ENCODE measurements at places on chromosomes 5 and 9.

DNA sequence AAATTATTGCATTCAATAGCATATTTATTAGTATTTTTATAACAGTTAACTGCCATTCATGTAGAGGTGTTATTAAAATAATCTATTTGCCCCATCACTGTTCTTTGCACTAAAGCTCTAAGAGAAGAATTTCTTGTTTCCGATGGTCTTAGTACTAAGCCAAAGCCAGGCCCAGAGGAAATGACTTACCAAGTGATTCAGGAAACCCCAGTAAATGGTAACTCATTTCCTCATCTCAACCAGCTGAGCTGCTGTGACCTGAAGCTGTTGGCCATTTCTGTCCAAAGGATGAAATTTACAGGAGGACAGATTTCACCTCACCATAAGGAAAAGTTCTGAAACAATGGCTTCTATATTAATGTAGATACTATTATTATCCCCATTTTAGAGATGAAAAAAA lies 117.0 kb downstream of the PIK3R1 start:
- DNase-seq = no peak

DNA sequence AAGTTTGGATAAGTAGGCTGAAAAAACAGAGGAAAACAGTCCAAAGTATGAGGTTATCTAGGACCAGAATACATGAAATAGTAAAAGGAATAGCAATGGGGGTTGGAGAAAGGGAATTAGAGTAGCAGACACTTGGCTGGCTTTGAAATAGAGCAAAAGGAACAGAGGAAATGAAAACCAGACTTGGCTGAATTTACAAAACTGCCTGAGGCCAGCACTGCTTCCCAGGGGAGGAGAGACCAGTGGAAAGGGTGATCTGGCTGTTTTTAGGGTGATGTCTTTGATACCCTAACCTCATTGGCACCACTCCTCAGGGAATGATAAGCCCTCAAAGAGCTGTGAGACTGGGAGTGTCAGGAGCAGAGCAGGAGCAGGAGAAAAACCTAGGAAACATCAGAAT lies 413.4 kb upstream of the SLC30A5 start:
- no peak for DNase-seq

GRCh38 chr5:174118823-174119467 lies 73.4 kb downstream of the NSG2 start:
- no peak for DNase-seq

DNA sequence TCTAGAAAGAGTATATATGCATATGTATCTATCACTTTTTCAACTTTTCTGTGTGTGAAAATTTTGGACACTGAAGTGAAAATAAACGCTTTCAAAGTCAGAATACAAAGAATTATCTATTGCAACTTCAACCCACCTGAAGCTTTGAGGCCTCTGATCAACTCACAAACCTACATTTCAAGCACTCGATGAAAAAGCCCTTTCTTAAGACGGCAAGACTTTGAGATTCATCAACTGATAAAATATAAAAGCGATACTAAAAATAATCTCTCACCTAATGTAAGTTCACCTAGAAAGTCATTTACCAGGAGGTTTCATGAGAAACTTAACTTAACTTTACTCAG lies 1.2 kb downstream of the GOLPH3 start:
- no peak for DNase-seq

DNA sequence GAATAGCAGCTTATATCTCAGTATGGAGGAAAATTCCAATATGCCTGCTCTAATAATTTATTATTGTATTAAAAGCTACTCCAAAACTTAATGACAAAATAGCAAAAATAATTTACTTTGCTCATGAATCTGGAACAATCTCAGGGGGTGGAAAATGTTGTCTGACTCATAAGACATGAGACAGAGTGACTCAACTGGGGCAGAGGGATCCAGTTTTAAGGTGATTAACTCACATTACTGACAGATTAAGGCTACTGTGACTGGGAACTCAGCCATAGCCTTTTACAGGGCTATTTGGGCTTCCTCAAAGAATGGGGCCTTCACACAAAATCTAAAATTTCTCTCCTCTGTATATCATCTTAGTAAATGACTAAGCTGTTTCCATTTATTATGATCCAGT lies 1172.9 kb downstream of the CDH12 start:
- no peak for DNase-seq

DNA sequence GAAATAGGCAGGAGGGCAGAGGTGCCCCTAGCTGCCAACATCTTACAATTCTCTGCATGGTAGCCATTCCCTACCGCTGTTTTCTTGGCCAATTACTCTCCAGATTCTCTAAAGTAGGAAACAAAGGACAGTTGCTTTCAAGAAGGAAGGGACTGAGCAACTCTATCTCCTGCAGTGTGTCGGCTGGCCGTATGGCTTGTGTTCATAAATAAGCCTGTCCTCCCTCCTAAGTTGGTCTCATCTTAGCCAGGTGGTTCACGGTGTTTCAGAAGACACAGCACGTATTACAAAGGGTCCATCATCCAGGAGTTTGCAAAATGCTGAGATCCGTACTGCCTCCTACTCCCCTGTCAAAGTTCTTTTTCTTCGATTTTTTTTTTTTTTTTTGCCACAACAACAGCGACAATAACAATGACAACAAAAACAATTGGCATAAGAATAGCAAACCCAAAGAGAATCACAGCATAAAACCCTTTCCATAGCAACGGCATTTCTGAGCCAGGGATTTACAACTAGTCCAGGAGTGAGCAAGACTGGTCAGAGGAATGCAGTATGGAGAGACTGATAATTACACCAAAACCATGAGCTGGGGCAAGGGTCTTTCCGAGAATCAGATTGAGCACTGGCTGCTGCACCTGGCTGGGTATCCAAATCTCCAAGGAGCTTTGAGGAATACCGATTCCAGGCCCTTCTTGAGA lies 212.8 kb downstream of the SLIT3 start:
- no peak for DNase-seq

- no peak for DNase-seq
These were observed 1029.6 kb downstream of the CDH12 start for GRCh38 chr5:21823588-21823987.

GRCh38 chr9:122498883-122499288 lies 11.7 kb upstream of the OR1J2 start:
- no peak for DNase-seq

GRCh38 chr9:136655536-136656182 lies 7.1 kb upstream of the EGFL7 start:
- no peak for DNase-seq

- no peak for DNase-seq
These were observed 80.9 kb upstream of the CPEB4 start for GRCh38 chr5:173807181-173807655.

DNA sequence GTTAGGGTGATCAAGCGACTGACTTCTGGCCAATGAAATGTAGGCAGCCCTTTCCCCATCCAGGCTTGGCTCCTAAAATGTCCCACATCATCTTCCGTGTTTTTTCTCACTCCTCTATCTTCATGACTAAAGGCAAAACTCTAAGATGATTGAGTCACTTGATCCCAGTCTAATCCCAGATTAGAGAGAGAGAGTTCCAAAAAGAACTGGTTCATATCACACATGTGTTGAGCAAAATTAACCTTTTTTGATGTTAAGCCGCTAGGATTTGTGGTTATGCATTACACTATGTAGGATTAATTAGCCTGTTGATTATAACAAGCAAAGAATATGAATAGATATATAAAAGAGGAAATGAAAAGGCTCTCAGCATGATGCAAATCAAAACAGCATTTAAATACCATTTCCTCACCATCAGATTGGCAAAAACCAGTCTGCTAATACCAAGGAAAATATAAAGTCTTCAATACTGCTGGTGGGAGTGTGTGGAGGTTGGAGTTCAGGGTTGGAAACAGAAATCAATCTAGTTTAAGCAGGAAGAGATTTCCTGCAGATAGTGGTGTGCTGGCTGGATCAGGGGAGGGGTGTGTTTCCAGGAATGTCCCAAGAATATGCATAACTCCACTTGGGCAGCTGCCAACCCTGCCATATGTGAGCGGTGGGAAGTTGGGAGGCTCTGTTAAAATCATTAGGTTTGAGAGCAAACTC lies 187.6 kb upstream of the S1PR3 start:
- no peak for DNase-seq

- DNase-seq = no peak
These were observed 246.5 kb downstream of the PCSK5 start for GRCh38 chr9:76136986-76137385.

GRCh38 chr9:24625097-24625496 lies 79.4 kb upstream of the IZUMO3 start:
- no peak for DNase-seq

- DNase-seq = no peak
These were observed 71.2 kb downstream of the ANKRD55 start for GRCh38 chr5:56161927-56162326.

DNA sequence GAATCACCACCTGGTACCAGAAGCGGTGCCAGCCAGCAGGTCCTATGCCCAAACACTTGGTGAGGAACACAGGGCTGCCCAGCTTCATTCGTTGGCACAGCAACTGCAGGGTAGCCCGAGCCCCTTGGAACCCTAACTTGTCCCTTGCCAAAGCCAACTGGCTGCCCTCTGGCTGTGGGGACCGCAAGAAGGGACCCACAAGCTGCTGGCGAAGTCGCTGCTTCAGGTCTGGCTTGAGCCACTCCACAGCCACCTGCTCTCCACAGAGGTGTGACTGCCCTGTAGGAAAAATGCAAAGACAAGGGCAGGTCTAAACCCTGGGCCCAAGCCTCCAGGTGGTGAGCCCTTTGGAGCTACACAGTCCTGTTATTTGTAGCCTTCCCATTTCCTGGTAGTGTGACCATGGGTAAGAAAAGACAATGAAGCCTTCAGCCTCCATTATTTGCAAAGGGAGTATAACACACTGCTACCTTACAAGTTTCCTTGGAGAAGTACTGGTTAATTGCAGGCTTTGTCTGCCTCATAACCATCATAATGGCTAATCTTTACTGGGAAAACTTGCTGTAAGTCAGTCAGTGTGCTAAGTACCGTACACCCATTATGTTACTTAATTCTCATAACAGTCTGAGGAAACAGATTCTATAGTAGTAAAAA lies 1.8 kb downstream of the DND1 start:
- DNase-seq = no peak

- DNase-seq = no peak
These were observed 533.9 kb downstream of the TLR4 start for GRCh38 chr9:118238139-118238538.

DNA sequence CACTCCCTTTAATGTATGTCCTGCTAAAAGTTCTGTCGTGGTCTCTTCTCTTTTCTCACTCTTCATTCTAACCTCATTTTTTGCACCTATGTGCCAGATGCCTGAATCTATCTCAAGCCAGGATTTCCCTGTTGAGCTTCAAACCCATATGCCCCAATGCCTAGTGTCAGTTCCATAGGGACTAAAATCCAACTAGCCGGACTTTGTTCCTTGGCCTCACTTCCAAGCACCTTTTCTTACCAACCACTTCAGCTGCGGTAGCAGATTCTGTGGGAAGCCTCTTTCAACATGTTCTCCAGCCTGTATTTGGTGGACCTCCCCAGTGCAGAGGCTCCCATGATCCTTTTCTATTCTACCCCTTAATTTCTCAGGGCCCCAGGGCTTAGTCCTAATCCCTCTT lies 17.5 kb downstream of the C9orf57 start:
- DNase-seq = no peak

DNA sequence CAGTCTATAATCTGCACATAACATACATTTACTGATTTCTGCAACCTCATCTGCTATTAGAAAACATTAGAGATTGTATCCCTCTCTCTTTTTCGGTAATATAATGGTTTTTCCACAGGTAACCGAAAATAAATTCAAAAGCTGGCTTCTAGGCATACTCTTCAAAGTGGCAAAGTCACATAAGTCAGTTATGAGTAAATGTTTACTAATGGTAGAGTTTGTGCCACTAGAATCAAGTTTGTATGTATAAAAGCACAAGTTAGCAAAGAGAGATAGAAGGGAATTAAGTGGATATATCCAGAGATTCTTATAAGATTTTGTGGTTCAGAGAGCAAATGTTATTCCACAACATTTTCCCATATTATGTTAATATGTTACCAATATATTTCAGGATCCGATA lies 86.9 kb downstream of the MYO10 start:
- DNase-seq = no peak

DNA sequence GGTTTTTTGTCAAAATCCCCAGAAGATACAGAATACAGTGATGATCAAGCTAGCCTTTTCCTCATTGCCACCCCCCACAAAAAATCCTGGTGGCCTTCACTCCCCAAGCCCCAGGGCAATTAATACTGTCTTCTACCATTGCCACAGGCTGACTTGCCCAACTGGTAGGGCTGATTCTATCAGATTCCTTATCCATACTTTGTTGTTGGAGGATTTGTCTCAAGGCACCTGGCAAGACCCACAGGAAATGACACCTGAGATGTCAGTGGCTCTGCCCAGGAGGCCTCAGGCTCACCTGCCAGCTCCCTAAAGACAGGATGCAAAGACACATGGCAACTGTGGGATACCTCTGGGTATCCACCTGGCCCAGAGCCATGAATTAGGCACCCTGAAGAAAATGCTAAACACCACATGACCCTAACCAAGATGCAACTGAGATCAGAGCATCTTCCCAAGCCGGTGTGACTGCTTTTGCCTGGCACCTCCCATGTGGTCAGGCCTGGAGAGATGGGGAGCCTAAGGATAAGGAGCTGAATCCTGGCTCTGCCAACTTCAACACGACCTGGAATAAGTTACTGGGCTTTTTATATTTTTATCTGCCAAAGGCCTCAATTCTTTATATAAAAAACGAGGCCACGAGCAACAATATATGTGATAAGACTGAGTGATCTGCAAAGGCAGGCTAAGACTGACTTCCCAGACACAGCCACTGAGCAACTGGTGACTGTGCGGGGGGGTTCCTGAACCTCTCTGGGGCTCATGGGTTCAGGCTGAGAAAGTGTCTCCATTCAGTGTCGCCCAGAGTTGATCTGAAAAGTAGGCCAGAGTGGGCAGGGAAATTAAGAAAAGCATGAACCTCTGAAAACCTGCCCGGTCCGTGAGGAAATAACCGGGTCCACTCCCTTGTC lies 944 bp downstream of the ATOX1 start:
- peak; percentile 61 for DNase-seq

DNA sequence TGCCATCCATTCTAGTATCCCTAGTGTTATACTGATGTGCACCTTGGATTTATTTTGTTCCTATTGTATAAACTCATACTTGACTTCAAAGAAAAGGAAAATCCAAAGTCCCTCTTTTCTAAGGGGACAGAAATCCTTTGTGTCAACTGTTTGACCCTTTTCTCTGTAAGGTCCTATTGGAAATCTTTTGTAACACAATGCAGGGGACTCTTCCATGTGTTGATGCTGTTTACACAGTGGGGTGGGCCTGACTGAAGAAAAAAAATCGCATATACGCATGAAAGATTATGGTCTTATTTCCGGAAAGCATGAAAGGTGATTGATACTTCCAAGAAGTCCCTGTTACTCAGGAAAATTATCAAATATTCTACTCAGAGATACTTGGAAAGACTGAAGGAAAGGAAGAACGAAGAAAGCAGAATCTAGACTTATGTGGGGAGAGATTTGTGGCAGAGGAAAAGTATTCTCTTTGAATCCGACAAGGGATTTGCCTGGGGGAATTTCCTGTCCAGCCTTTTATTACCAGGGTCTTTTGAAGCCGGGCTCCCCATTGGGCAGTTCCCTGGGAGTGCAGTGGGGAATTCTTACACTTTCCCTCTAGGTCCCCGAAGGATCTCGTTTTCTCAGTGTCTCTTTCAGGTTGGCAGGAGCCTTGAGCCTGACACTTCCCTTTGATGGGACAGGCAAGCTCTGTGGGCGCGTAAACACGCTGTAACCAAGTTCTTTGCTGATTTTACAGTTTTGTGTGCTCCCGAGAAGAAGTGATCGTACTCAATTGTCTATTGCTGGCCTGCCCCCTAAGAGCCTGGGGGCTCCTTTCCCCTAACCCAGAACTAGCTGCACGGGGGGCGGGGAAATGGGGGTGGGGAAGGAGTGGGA lies 779 bp upstream of the VCAN start:
- DNase-seq = no peak

- DNase-seq = no peak
These were observed 25.8 kb downstream of the COL23A1 start for GRCh38 chr5:178564397-178564796.

GRCh38 chr9:82021198-82021597 lies 32.6 kb downstream of the SPATA31D1 start:
- DNase-seq = no peak

Data from activated CD8-positive, alpha-beta memory T cell treated with anti-CD3 and anti-CD28 coated beads, Interleukin-2, amount 50 U/mL, for 48 hours (primary cell).